ENCODE measurements at places on chromosomes 5 and 9.

DNA sequence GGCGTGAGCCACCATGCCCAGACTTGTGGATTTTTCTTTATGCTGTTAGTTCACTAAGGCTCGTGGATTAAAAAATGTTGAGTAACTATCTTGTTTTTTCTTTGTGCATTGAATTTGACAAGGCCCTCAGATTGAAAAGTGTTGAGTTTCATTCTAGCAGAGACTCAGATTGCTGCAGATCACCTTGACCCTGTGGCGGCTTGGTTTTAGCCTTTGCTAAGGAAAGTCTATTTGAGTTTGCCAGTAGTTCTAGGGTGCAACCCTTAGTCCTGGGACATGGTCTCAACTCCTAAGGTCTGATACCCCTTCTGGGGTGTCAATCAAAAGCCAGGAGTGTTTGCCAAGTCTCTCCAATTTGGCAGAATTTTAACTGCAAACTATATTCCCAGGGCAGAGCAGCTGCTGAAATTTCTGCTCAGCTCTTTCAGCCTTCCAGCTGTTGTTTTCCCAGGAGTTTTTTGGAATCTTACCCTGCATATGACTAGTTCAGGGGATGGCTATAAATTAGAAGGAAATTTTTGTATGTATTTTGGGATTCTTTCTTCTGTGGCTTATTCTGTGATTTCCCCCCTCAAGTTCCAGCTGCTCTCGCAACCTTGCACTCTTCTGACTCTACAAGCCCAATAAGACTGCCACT lies 84.3 kb upstream of the HAND1 start:
- no peak for DNase-seq

DNA sequence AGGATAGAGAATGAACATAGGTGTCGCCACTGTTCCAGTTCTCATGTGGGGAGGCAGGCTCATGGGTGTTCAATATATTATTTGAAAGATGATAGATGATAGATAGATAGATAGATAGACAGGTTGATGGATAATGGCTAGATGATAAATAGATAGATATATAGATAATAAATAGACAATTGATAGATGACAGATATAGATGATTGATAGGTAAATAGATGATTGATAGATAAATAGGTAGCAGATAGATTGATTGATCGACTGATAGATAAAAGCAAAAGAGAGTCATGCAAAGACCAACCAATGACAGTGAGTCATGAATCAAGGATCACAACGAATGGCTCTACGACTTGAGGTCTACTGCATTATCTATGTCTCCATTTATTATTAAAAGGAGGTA lies 30.4 kb downstream of the SPARC start:
- DNase-seq = no peak

- no peak for DNase-seq
Measured at GRCh38 chr9:80699511-80699998, 989.8 kb downstream of the TLE1 start.

DNA sequence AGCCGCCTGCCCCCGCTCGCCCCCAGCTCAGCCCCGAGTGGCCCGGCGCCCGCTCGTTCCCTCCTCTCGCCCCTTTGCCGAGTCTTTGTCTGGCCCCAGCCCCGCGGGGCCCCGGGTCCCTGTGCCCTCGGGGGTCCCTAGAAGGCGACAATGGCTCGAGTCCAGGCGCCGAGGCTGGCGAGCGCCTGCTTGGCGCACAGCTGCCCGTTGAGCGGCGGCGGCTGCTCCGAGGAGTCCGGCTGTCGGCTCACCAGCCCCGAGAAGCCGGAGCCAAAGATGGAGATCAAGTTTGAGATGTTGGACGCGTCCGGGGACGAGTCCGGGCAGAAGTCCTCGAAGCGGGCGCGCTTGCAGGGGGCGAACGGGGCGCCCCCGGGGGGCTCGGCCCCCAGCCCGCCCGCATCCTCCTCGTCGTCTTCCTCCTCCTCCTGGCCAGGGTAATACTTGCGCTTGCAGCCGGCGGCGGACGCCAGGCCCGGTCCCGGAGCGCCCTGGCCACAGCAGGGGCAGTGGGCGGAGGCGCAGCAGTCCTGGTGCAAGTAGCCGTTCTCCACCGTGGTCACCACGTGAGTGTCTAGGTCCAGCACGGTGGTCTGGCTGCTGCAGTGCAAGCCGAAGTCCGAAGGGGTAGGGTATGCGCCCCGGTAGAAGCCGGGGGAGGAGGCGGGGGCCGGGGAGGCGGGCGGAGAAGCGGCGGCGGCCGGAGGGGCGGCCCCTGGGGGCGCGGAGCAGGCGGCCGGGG lies 1.2 kb downstream of the IER5L start:
- peak; percentile 68 for DNase-seq

- peak; percentile 63 for DNase-seq
Measured at GRCh38 chr5:154783774-154784460, 28.7 kb downstream of the LARP1 start.

DNA sequence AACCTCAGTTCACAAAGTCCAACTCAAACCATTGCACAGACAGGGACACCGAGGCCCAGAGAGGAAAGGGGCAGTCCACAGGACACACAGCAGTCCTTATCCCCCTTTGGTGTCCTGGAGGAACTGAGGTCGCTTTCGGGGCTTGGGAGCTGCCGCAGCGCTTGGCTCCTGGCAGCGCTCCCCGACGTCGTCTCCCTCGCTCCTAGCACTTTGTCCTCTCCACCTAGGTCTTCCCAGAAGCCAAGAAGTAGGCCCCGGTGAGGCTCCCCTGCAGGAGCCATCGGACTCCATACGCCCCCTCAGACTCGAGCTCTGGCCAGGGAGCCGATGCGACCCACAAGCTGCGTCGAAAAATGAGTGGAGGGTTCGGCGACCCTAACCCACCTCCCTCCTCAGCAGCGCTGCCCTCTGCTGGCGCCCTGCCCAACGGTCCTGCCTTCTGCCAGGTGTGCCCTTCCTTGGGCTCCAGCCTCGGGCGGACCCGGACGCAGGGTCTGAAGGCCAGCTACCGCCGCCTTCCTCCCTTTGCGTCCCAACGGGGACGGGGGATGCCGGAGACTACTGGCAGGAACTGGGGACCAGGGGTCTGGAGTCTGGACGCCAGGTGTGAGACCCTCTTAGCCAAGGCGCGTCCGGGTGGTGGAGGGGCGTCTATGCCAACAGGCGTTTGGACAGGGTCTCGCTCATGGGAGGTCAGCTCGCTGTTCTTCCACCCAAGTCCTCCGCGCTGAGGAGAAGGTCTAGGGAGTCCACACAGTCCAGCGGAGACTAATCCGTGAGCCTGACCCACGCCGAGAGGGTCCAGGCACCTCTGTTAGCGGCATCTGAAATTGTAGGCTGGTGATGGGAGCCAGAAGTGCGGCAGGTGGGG lies 2.1 kb upstream of the PRDM12 start:
- peak; percentile 53 for DNase-seq

DNA sequence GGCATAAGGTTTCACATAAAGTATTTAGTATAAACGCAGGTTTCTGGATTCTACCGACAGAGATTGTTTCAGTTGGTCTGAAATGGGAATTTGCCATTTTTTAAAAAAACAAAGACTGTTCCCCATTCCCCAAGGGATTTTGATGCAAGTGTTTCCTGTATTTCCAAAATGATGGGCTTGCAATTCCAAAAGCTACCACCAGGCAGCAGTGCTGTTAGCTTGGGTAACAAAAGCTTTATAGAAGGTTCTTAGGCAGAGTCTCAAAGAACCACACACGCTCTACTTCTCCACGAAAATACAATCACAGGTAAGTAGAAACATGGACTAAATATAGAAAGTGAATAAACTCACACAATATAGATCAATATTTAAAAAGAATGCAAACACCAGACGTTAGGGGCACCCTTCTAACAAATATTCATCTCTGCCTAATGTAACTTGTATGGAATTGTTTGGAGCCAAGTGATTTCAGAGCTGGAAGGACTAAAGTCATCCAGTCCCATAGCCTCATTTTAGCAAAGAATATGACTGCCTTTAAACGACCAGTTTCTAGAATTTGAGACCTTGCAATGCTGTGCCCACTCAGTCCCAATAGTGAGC lies 154.3 kb downstream of the SPOCK1 start:
- peak; percentile 77 for DNase-seq

DNA sequence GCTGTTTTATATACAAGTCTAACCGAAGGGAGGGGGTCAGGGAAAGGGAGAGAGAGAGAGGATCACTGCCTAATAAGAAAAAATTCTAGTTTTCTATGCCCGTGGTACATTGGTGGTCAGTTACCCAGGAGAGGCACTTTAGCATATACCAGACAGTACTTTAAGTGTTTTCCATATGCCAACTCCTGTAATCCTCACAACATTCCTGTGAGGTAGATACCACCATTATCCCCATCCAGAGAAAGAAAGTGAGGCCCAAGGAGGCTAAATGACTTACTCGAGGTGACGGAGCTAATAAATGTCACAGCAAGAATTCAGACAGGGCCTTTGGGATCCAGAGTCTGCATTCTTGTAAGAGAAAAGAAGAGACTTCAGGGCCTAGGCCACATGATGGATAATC lies 161.8 kb downstream of the NTRK2 start:
- no peak for DNase-seq

DNA sequence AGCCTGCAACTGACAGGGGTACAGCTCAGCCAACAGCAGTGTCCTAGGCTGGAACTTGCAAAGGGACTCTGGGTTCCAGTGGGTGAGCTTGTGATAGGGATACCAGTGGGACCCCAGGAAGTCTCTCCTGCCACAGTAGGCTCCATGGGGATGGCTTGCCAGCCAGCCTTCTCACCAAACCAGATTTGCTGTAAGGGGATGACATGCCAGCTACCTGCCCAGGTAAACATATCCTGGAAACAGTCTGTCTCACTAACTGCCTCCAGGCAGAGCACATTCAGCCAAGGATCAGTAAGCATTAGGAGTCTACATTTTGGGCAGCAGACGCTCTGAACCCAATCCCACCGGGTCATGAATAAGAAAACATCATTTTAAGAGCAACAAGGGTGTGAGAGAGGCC lies 49.9 kb downstream of the SIL1 start:
- peak; percentile 88 for DNase-seq

DNA sequence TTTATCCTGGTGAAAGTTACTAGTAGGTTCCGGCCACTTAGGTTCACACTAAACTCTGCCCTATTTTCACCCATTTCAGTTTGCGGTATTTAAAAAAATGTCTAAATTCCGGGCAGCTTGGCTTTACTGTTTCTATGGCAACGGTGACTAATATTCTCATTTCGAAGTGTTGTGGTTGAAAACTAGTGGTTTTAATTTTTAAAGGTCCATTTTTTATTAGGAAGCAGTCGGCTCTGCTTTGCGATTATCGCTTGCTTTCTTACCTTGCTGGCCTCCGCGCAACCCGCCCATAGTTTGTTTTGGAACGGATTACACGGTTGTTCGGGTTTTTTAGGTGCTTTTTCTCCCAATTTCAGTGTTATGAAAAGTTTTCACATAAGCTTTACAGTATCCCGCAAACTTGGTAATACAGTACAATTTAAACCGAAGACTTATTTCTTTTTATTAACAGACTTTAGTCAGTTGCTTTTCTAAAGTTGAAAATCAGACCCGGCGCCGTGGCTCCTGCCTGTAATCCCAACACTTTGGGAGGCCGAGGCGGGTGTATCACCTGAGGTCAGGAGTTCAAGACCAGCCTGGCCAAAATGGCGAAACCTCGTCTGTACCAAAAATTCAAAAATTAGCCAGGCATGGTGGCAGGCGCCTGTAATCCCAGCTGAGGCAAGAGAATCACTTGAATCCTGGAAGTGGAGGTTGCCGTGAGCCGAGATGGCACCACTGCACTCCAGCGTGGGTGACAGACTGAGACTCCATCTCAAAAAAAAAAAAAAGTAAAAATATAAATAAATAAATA lies 1.6 kb downstream of the KDM4C start:
- peak; percentile 69 for DNase-seq

- no peak for DNase-seq
Measured at GRCh38 chr9:74824654-74825053, 63.1 kb downstream of the TRPM6 start.

- peak; percentile 65 for DNase-seq
Measured at GRCh38 chr5:102815540-102816332, 60.6 kb downstream of the PAM start.

GRCh38 chr5:135210286-135211055 lies 176.4 kb upstream of the PITX1 start:
- DNase-seq = no peak
